ENCODE measurements at places on chromosomes 4 and X.

- no peak for DNase-seq
These were observed 44.3 kb downstream of the GPRIN3 start for GRCh38 chr4:89263265-89263664.

GRCh38 chr4:34198966-34199365 lies 2045.3 kb downstream of the ARAP2 start:
- DNase-seq, result no peak

- no peak for DNase-seq
These were observed 198.1 kb upstream of the NUDT6 start for GRCh38 chr4:123120473-123120872.

DNA sequence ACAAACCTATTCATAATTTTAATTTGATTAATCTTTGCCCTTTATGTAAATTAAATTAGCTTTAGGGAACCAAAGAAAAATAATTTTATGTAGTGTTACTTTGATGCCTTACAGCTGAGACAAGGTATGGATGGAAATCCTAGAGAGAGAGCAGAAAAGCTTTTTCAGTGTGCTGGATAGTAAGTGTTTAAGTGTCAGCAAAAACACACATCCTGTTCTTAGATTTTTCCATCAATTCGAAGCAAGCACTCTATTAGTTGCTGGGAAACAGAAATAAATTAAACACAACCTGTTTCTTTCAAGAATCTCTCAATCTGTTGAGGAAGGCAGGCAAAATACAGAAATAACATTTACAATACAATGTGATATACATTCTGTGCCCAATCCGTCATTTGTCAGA lies 327.8 kb downstream of the GALNTL6 start:
- DNase-seq, result no peak

DNA sequence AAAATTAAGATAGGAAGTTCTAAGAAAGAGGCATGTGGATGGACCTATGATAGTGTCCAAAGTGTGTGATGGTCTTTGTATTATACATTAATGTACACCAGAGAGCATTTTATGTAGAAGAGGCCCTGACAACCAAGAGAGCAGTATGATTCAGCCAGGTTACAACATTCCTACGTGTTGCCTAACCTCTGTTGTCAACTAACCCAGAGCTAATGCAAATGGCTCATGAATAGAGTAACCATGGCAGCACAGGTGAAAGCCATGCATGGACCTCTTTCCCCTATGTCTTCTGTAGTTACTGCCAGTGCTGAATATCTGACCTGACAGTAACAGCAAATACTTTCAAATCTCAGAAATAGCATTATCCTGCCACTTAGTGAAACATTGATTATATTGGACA lies 255.6 kb downstream of the NDST4 start:
- no peak for DNase-seq

Data from T-helper 2 cell treated with Interferon-gamma antibody and Interleukin-4, amounts not matched to agents 5 μg/mL and 100 μg/mL, for 36 hours (primary cell).